Esophagus (tissue), 2 donors: ENCODE measurements at places on chromosomes 1 and 21. TPM values are rescaled to one million over a fixed set of nuclear protein-coding genes. Genes with fewer than 3 reads are reported as not detected.

ACTA1 gene
- polyA plus RNA-seq: 1.8 TPM

OR2L2 gene
- polyA plus RNA-seq: not detected

C1orf50 gene
- polyA plus RNA-seq: 2.5 TPM

KRTAP21-2 gene
- not detected for polyA plus RNA-seq

NBPF6 gene
- not detected for polyA plus RNA-seq

STUM gene
- 2.1 TPM for polyA plus RNA-seq

MYOC gene
- 3.3 TPM for polyA plus RNA-seq

IL10 gene
- 0.51 TPM for polyA plus RNA-seq

SMG5 gene
- polyA plus RNA-seq: 38.6 TPM
